Stimulated activated CD4-positive, alpha-beta T cell treated with anti-CD3 and anti-CD28 coated beads, Interleukin-2, amount 100 ng/mL, for 24 hours (primary cell): ENCODE measurements at places on chromosomes 2 and 18.

DNA sequence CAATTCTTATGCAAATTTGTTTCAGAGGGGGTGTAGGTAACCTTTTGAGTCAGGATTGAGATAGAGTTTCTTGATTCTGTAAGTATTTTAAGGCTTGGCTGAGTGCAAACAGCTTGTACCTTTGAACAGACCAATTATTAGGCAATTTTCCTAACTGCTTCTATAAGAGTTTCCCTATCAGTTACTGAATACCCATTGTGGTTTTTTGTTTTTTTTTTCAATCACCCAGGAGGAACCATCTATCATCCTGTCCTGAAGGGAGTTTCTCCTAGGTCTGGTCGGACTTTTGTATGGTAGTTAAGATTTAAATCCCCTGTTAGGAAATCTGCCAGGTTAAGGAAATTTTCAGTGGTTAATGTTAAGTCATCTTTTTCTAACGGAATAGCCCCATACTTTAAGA, 319.4 kb upstream of the SLC39A10 start:
- DNase-seq: no peak

- no peak for DNase-seq
Observed at GRCh38 chr2:96913117-96913397, 43.2 kb upstream of the SEMA4C start.

GRCh38 chr2:223588251-223588650, 13.9 kb downstream of the SCG2 start:
- DNase-seq: no peak

DNA sequence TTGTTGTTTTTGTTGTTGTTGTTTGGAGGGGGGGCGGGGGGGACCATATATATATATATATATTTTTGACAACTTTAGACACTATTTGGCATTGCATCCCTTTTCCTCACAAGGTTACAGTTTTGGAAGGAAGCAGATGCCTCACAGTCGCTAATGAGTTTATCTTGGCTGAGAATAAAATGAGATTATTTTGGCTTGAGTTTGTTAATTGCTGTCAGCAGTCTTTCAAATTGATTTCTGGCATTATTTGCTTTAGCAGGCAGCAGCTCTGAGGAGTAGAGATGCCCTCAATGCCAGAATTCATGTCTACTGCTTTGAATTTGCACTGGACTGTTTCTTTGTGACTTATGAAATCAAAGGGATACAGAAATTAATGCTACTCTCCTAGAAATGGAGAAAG, 595.2 kb upstream of the HNMT start:
- DNase-seq: no peak

GRCh38 chr18:35478520-35479435, 19.0 kb downstream of the INO80C start:
- DNase-seq: peak; percentile 53

DNA sequence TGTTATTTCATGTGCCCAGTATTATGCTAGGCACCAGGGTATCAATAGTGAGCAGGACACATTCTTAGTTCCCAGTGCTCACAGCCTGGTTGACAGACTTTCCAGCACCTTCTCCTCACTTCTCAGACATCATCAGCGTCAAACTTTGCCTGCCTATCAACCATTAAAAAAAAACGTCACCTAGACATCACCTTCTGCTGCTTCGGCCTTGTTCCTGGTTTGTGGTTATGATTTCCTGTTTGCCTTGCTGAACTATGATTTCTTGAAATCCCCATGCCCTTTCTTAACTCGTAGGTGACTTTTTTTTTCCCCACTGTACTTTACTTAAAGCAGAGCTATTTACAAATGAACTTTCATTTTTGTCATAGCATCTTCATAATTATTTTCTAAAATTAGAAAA, 60.4 kb upstream of the NABP1 start:
- DNase-seq: peak; percentile 20
